Activated T-cell treated with anti-CD3 and anti-CD28 coated beads, Interleukin-2, amount 50 U/mL, for 4 hours (primary cell): ENCODE measurements at places on chromosomes 7 and 10. TPM values are rescaled to one million over a fixed set of nuclear protein-coding genes. Genes with fewer than 3 reads are reported as not detected.
A peak's percentile ranks its signal among the peaks of the same experiment; 100 is the strongest.

DNA sequence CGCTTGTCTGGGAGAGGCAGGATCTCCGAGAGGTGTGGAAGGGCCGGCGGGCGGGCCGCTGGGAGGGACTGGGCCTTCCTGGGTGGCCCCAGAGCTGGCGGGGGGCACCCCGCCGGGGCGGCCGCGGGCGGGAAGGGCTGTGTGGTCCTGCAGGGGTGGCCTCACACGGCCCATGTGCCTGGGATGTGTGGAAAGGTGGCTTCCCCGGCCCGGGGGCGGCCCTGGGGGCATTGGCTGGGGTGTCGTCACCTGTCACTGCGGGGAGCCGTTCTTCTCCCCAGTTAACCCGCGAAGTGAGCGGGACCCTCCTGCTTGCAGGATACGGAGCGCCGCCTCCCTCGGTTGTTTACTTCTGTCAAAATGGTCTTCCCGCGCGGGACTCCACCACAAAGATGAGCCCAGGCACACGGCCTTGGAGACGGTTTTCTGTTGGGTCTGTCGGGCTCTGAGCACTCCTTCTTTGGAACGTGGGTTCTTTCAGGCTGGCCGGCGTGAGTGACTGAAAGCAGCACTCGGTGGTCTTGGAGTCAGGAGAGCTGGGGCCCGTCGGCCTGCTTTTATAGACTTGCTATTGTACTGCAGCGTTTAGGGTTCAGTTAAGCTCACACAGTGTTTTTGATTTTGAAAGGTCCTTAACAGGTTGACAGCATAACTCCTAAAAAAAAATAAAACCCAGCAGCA lies 700 bp downstream of the SMC3 start:
- DNase-seq: peak; percentile 45

- DNase-seq: no peak
Measured at GRCh38 chr10:71528371-71529206, 131.9 kb downstream of the CDH23 start.

- no peak for DNase-seq
Measured at GRCh38 chr7:93799750-93800357, 90.7 kb downstream of the TFPI2 start.

- no peak for DNase-seq
Measured at GRCh38 chr7:119374436-119374835, 898.5 kb upstream of the KCND2 start.

GRCh38 chr7:71171476-71171875 lies 39.5 kb downstream of the GALNT17 start:
- no peak for DNase-seq

- no peak for DNase-seq
Measured at GRCh38 chr7:4260867-4261600, 421.1 kb upstream of the FOXK1 start.

DNA sequence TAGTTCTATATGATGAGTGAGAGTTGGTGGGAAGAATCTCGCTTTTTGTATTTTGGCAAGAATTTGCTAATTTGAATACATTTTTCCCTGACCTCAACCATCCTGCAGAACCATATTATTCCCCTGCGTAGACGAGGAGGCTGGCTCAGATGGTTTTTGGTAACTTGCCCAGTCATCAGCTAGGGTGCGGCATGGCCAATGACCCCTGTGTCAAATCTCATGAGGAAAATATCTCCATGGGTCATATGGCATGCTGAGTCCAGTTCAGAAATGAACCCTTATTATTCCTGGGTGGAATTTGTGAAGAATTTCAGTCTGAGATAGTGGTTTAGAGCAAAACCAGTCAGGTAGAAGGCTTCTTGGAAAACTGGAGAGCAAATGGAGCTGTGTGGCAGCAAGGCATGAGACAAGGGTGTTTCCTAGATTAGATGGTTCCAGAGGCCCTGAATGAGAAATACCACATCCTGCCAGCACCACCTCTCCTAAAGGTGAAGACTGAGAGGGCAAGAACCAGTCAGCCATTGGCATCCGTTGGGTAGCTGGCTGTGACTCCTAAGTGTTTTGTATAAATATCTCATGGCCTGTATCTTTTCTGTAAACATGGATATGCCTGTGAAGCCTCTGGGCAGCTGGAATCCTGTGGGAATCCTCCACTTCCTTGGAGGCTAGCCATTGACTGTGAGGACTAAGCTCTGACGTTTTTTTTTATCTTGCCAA lies 5.8 kb upstream of the UPP1 start:
- DNase-seq: no peak

DNA sequence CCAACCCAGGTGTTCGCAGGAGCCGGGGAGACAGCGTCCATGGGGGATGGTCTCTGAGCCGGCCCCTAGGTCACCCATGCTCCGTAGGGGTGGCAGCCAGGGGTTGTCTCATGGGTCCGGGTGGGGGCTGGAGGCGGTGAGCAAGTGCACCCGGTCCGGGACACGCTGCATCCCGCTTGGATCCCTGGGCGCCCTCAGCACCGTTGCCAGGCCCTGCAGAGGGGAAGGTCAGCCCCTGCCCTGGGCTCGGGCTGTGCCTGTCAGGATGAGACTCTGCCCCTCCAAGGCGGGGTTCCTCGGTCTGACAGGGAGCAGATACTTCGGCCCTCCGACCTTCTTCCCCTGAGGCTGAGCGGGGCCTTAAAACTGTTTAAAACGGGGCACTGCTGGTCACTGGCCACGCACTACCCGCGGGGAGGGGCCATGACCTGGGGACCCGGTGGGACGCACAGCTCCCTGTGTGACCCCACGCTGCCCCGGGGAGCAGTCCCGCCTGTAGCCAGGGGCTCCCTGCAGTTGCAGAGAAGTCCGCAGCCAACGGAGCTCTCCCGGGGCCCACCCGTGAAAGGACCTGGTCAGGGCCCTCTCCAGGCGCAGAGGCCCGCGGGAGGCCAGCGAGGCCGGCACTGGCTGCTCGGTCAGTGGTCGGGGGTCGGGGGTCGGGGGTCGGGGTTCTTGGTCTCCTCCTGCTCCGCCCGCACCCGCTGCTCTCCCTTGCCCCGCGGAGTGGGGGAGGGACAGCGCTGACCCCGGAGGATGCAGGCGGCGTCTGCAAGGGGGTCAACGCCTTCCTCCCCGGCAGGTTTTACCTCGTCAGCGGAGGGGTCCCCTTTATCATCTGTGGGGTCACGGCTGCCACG lies 33.4 kb upstream of the KNDC1 start:
- DNase-seq: peak; percentile 2

GRCh38 chr10:119658274-119658673 lies 7.1 kb downstream of the BAG3 start:
- DNase-seq: no peak

- DNase-seq: no peak
Measured at GRCh38 chr7:43037531-43037930, 74.9 kb upstream of the HECW1 start.

DNA sequence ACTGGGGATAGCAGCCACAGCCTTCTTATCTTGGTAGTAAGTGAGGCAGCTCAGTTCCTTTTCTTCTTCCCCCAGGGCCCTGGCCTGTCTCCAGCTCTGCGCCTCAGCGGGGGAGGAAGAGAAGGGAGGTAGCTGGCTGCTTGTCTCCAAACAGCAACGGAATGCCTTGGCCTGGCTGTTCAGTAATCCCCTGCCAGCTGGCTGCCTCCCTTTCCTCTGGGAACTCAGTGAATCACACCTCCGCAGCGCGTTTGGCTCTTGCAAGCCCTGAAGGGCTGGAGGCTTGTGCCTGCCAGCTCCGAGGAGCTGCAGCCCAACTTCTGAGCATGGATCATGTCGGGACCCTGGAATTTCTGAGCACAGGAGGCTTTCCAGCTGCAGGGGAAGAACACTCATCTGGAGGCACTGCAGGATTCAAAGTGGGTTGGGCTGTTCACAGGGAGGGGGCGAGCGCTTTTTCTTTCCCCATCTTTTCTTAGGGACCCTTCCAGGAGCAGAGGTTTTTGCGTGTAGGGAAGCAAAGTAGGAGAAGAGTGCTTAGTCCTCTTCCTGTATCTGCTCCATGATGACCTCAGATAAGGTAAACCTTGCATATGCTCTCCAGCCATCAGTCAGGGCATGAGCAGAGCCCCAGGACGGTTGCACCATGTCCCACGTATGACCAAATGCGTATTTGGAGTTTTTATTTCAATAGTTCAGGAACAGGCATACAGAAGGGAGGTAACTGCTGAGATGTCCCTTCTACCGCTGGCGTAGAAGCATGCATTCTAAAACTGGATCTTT lies 253.2 kb upstream of the INHBA start:
- no peak for DNase-seq

DNA sequence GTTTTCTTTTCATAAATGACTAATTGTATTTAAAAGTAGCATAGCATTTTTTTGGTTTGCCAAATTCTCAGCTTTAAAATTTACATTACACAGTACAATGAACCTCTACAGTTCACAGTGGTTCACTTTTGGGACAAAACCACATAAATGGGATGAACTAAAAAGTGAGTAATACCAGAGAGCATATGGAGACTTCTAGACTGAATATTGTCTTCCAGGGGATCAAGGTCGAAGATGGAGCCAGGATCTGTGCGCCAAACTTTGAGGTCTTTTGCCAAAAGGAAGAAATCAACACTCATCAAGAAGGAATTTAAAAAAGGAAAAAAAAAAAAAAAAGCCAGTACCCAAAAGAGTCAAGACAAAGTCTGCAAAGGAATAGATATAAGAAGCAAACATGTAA lies 87.5 kb downstream of the NEBL start:
- DNase-seq: no peak

DNA sequence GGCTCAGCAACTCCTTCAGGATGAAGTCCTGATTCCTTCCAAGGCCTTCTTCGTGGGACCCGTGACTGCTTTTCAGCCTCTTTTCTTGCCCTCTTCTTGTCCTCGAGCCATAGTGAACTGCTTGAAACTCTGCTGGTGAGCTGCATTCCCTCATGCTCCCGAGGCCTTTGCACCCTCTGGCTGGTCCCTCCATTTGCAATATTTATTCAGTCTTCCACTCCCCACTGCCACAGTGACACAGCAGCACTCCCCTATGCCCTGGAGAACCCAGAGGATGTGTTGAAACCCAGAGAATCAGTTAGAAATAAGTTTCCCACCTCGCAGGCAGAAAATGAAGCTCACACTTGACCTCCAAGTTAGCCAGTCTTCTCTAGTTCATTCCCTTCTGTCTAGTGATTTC lies 22.3 kb upstream of the GAD2 start:
- DNase-seq: no peak

DNA sequence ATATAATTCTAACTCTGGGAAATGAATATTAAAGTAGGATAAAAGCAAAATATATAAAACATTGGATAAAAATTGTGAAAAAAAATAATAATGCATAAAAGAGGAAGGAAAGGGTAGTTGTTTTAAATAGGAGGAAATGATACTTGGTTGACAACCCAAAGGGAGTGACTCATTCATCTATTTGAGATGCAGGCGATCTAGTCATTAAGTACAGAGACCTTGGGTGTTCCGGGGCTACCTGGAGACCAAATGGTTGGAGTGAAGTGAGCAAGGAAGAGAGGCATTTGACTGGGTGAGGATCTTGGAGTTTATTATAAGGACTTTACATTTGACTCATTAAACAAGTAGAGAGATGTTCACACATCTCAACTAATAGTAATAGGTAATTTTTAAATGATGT lies 111.0 kb downstream of the LRRTM3 start:
- no peak for DNase-seq

- no peak for DNase-seq
Measured at GRCh38 chr10:78398382-78398781, 364.7 kb downstream of the RPS24 start.

- DNase-seq: no peak
Measured at GRCh38 chr10:121792198-121792597, 135.6 kb downstream of the ATE1 start.

DNA sequence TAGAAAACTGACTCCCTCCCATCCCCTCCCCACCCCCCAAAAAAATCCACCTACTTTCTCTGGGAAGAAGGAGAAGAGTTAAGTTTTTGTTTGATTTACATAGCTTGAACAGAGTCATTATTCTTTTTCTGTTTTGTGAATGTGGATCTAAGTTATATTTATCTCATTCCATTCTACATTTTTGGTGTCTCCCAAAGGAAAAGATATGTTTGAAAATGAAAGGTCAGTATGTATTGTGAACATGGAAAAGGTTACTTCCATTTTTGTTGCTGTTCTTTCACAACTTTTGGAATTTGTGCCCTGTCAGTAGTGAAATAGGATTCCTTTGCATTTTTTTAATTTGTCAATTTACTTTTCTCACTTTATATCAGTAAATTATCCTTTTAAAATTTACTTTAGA lies 547.9 kb downstream of the SUGCT start:
- no peak for DNase-seq

- DNase-seq: no peak
Measured at GRCh38 chr7:44368885-44369284, 43.5 kb upstream of the CAMK2B start.

- no peak for DNase-seq
Measured at GRCh38 chr10:125120053-125120710, 40.2 kb downstream of the CTBP2 start.

DNA sequence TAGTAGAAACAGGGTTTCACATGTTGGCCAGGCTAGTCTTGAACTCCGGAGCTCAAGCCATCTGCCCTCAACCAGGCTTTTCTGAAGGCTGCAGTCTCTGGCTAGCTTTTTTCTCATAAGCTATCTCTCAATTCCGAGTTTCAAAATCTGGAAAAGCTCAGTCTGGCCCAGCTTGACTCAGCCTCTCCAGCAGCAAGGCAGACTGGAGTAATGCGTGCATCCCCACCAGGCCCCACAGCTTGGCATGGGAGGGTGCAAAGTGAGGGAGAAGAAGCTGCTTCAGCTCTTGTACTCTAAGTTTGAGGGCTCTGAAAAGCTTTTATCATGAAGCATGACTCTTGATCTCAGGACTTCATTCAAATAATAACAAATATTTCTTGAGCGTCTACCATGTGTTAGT lies 4.8 kb downstream of the DHTKD1 start:
- DNase-seq: no peak

- no peak for DNase-seq
Measured at GRCh38 chr10:47325303-47326291, 3.3 kb downstream of the GDF2 start.

DNA sequence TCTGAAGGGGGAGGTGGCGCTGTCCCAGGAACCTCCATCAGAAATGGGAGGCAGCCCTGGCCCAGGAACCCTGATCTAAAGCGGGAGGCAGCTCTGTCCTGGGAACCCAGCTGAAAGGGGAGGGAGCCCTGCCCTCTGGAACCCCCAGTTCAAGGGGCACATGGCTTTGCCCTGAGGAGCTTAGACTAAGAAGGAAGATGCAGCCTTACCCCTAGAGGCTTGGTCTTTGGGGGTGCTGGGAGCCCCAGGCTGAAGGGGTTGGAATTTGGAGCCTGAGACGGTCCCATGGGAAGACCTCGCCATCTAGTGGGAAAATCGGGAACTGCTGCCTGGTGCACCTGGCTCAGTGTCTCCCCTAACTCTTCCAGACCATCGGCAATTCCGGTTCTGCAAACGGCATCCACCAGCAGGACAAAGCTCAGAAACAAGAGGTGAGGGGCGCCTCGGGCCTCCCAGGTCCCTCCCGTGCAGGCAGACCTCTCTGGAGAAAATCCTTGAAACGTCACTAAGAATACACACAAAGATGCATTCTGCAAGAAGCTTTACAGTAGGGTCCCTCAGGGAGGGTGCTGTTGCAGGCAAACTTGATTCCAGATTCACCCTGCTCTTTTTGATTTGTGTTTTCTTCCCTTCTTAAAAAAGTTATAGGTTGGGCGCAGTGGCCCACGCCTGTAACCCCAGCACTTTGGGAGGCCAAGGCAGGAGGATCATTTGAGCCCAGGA lies 52.4 kb upstream of the GTF2IRD1 start:
- DNase-seq: peak; percentile 70

Gene PLXNA4
- total RNA-seq: 0.38 TPM

Gene CCDC3
- 0.16 TPM for total RNA-seq

Gene ABCF2
- total RNA-seq: 144 TPM

Gene DRGX
- not detected for total RNA-seq

Gene FAM180A
- not detected for total RNA-seq

Gene FOXI2
- not detected for total RNA-seq

Gene SUGCT
- 2.1 TPM for total RNA-seq

Gene CYP3A7
- not detected for total RNA-seq

Gene GJC3
- 0.40 TPM for total RNA-seq

Gene RADIL
- 0.23 TPM for total RNA-seq
